ENCODE measurements at places on chromosomes 16 and 17.

- no peak for DNase-seq
Measured at GRCh38 chr16:55047903-55048497, 117.3 kb downstream of the IRX5 start.

- no peak for DNase-seq
Measured at GRCh38 chr17:50421308-50422051, 4.5 kb upstream of the ACSF2 start.

DNA sequence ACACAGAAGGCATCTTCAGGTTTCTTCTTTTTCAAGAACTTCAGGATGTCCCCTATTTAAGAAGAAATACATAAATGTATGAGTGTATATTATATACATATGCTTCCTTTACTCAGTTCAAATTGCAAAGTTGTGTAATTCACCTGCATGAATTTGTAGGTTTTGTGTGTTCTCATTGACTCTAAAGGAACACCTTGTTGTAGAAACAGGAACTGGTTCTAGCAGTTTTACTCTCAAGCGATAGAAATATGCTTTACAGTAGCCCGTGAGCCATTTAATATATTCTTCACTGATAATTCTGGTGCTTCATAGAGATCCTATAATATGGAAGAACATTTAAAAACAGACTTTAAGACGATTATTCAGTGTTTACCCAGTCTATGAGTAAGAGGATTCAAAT lies 53.3 kb upstream of the LRRC37A3 start:
- DNase-seq, result no peak

DNA sequence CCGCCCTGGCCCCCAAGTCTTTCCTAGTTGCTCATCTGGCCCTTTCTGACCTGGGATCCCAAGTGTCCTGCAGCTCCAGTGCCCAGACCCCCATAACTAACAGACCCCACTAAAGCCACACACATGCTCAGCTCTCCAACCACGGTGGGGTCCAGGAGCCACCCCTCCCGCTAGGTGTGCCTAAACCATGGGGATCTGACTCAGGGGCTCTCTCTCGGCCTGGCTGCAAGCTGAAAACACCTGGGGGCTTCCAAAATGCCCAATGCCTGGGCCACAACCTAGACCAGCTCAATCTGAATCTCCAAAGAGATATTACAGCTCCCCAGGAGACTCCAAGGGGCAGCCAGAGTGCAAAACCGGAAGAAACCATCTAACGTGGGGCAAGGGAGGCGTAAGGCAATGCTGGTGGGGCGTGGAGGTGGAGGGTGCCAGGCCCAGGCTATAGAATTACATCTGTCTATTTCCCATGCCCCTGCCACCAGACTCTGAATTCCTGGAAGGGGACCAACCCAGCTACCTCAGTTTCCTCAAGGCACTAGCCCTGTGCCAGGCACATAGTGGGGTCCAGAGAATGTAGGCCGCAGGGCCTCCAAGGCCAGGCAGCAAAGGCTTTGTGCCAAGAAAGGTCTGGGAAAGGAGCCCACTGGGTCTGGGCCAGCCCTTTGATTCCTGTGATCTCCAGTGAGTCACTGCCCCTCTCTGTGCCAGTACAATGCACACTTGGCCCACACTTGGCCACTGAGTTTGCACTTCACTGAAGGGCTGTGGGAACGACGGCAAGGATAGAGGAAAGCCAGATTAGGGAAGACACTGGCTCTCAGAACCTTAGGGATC lies 3.3 kb downstream of the CD2BP2 start:
- no peak for DNase-seq

DNA sequence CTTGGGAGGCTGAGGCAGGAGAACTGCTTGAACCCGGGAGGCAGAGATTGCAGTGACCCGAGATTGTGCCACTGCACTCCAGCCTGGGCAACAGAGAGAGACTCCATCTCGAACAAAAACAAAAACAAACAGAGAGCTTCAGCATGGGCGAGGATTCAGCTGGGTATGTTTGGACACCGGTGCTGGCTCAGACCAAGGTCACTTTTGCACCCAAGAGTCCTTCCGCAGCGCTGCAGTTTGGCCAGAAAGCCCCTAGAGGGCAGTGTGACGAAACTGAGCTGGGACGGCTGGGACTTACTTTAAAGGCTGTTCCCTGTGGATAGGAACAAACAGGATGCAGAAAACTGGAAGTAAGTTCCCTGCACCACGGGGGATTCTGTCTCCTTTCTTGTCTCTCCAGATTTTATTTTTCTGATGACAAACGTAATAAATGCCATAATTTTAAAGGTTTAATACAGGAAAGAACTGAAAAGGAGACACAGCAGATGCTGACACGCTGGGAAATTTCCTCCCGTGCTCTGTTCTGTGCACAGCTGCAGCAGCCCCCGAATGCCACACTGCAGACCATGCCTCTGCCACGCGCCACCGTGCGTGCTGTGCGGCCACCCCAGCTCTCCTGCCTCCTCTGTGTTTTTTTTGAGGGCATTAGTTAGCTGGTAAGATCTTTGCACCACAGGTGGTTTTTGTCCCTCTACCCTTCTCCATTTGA lies 25.2 kb upstream of the USP36 start:
- DNase-seq, result peak; percentile 73

DNA sequence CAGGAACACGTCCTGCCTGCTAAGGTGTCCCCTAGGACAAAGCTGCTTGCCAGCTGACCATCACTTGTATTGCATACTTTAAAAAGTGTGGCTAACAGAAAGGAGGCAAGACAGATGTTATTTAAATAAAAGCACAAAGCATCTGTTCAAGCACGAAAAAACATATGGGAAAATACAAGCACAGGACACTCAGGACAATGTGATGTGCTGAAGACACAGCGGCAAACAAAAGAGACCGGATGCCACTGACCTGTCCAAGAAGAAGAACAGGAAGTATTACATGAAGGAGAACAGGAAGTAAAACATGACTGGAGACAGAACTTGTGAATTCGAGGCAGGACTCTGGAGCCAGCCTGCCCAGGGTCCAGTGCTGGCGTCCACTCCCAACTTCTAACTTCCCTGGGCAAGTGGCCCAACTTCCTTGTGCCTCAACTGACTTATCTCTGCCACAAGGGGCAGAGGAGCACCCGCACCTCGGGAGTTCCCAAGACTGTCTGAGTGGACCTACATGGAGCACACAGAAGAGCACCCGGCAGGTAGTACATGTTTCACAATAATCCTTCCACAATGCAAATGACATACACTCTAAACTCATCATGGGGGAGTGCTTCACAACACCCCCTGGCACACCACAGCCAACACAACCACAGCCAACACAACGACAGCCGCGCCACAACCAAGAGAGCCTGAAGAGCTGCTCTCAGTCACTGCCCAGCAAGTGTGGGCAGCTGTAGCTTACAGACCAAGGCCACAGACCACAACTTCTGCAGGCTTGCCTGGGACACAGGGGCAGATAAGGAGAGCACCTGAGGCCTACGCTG lies 36.6 kb downstream of the ANKRD11 start:
- no peak for DNase-seq

DNA sequence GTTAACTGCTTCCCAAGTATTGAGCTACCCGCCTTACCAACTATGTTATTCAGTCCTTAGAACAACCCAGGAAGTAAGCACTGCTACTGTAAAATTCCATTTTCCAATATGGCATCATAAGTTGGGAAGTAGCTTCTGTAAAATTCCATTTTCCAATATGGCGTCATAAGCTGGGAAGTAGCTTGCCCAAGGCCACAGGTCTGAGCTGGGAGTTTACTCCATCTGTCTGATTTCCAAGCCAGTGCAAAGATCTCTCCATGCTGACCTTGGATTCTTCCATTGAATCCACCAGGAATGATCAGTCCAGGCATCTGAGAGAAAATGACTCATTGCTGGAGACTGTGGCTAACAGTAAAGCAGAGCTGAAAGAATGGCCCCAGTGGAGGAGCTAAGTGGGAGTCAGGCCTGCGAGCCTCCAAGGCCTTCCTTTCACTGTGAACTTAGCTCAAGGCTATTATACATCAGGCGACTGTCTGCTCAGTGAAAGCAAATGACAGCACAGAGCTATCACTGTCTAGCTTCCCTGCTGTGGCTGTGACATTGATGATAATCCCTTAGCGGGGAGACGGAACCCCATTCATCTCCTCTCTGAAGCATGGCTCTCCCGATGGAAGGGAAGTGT lies 430.4 kb downstream of the HAPSTR1 start:
- DNase-seq, result no peak

- no peak for DNase-seq
Measured at GRCh38 chr17:81209141-81209540, 13.6 kb downstream of the CEP131 start.

- DNase-seq, result no peak
Measured at GRCh38 chr16:29898804-29899515, 390 bp downstream of the SEZ6L2 start.

DNA sequence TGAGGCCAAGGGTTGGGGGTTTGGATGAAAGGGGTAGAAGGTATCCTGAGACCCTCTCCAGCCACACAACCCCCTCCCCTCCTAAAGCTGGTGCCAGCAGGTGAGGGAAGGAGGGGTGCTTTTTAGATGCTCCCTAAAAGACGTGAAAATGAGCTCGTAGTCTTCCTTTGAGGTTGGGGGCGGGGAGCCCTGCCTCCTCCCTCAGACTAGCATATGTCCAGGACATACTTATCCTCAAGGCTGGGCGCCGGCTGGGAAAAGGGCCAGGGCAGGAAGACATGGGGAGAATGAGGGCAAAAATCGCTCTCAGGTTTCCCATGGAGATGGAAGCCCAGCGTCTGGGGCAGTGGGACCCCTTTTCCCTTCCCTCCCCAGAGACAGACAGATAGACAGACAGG lies 26.7 kb downstream of the SRCIN1 start:
- no peak for DNase-seq

- DNase-seq, result no peak
Measured at GRCh38 chr16:72301523-72302236, 129.7 kb upstream of the PMFBP1 start.

DNA sequence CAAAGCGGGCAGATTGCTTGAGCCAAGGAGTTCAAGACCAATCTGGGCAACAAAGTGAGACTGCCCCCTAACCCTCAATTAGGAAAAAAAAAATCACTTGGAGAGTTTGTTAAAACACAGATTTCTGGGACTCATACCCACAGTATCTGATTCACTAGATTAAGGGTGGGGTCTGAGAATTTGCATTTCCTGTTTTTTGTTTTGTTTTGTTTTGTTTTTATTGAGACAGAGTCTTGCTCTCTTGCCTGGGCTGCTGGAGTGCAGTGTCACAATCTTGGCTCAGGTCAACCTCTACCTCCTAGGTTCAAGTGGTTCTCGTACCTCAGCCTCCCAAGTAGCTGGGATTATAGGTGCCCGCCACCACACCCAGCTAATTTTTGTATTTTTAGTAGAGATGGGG lies 1.1 kb downstream of the HEATR9 start:
- DNase-seq, result no peak

- no peak for DNase-seq
Measured at GRCh38 chr16:55575496-55575895, 9.0 kb downstream of the CAPNS2 start.

DNA sequence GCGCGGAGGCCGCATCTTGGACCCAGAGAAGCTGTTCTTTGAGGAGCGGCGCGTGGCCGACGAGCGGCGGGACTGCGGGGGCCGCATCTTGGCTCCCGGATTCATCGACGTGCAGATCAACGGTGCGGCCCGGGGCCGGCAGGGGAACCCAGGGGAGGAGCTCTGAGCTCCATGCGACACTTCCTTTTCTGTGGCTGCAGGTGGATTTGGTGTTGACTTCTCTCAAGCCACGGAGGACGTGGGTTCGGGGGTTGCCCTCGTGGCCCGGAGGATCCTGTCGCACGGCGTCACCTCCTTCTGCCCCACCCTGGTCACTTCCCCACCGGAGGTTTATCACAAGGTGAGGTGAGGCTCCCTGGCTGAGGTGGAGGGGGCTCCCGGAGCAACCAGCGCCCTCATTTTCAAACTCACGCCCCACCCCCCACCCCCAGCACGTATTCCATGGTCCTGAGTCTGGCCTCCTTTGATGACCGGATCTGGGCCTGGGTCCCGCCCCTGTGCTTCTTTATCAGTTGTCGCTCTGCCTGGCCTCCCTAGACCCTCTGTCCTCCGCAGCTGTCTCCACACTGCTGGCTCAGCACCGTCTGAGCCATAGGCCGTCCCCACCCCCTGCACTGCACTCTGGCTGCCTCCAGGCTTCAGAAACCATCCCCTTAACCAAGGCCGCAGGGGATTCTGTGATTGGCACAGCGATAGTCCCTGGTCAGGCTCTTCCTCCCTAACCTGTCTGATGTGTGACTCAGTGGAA lies 787 bp downstream of the AMDHD2 start:
- DNase-seq, result peak; percentile 41

DNA sequence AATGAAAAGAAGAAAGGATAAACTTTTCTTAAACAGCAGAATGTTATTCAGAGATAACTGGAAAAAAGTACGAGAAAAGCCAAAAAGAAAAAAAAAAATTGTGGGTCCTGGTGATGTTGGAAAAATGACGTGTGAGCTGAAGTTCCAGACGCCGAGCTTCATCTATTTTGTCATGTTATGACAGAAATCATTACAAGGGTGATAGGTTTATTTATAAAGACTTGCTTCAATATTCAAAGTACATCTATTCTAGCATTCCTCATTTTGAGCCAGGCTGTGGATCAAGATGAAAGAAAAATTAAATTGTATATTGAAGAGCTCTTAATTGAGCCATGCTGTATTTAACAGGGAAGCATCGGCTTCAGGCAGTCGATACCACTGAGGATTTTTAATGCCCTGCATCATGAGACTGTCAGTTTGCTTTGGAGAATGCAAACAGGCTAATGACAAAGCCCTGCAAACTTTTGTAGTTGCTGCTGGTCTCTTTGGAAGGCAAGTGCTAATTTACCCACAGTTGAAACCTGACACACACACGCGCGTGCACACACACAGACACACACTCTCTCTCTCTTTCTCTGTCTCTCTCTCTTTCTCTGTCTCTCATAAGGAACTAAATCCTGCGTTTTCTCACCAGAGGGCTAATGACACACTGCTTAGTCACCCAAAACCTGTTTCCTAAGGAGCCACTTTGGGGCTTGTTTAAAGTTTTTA lies 110.7 kb downstream of the WWOX start:
- no peak for DNase-seq

- DNase-seq, result no peak
Measured at GRCh38 chr17:81066771-81067315, 31.9 kb downstream of the BAIAP2 start.

- DNase-seq, result no peak
Measured at GRCh38 chr16:21097151-21097550, 53.5 kb downstream of the DNAH3 start.

GRCh38 chr16:1311212-1311737 lies 1.8 kb downstream of the UBE2I start:
- DNase-seq, result no peak

DNA sequence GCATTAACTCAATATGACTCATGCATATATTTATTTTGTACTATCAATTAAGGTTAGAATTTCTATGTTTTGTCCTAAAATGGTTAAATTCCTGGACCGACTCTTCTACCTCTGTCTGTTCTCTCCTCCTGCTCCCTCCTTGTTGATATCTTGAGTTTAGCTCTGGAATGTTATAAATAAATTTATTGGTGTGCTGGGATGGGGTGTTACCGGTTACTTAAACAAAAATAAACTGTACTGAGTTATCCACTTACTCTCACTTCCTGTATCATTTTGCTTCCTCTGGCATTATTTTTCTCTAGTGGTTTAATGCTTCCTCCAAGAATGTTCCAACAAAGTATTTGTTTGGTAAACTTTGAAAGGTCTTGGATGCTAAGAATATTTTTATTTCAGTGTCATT lies 120.1 kb downstream of the ABCA8 start:
- DNase-seq, result no peak

Data from activated CD4-positive, alpha-beta T cell treated with anti-CD3 and anti-CD28 coated beads, Interleukin-2, amount 50 U/mL, for 48 hours (primary cell).